ENCODE measurements at places on chromosomes 7 and 10. TPM values are rescaled to one million over a fixed set of nuclear protein-coding genes. Genes with fewer than 3 reads are reported as not detected.

WDR86 gene
- not detected for total RNA-seq

AKR1D1 gene
- total RNA-seq: not detected

DOCK1 gene
- total RNA-seq: 25.8 TPM

TLL2 gene
- not detected for total RNA-seq

SEMA4G gene
- 7.1 TPM for total RNA-seq

PRPF18 gene
- 20.6 TPM for total RNA-seq

NANOS1 gene
- 2.8 TPM for total RNA-seq

SH2B2 gene
- 4.6 TPM for total RNA-seq

CACNA2D1 gene
- total RNA-seq: 10.9 TPM

HHEX gene
- 13.1 TPM for total RNA-seq

PCLO gene
- 1.2 TPM for total RNA-seq

CDHR1 gene
- total RNA-seq: 0.14 TPM

HTR5A gene
- total RNA-seq: not detected

GRB10 gene
- 54.0 TPM for total RNA-seq

ESYT2 gene
- 87.3 TPM for total RNA-seq

ARMC3 gene
- total RNA-seq: 0.66 TPM

CYP3A4 gene
- total RNA-seq: not detected

CALHM1 gene
- total RNA-seq: not detected

GLRX3 gene
- 188 TPM for total RNA-seq

JCAD gene
- 10.1 TPM for total RNA-seq

PAX2 gene
- total RNA-seq: 0.34 TPM

STARD3NL gene
- 49.3 TPM for total RNA-seq

CRTAC1 gene
- total RNA-seq: 1.3 TPM

ADAMTS14 gene
- 0.14 TPM for total RNA-seq

HOXA1 gene
- 3.8 TPM for total RNA-seq

KLLN gene
- 0.43 TPM for total RNA-seq

XRCC2 gene
- 4.5 TPM for total RNA-seq

CPN1 gene
- 0.28 TPM for total RNA-seq

SPDYE11 gene
- not detected for total RNA-seq

CHAT gene
- not detected for total RNA-seq

HOXA3 gene
- total RNA-seq: 9.6 TPM

NEUROG3 gene
- total RNA-seq: not detected

CCDC172 gene
- not detected for total RNA-seq

TAF6 gene
- total RNA-seq: 67.9 TPM

ARL3 gene
- 13.3 TPM for total RNA-seq

RHOBTB1 gene
- total RNA-seq: 9.6 TPM

TAS2R3 gene
- total RNA-seq: not detected

SORCS1 gene
- not detected for total RNA-seq

TRA2A gene
- total RNA-seq: 88.0 TPM

MEST gene
- total RNA-seq: 42.6 TPM

MSMB gene
- total RNA-seq: not detected

TLX1 gene
- total RNA-seq: not detected

GHRHR gene
- total RNA-seq: not detected

ACTR3C gene
- not detected for total RNA-seq

PLAU gene
- 106 TPM for total RNA-seq

CHST3 gene
- 35.6 TPM for total RNA-seq

TMEM213 gene
- not detected for total RNA-seq
